ENCODE measurements at places on chromosomes 13 and 19. TPM values are rescaled to one million over a fixed set of nuclear protein-coding genes. Genes with fewer than 3 reads are reported as not detected.

Gene CD22
- total RNA-seq: 0.74 TPM

Gene LILRA5
- not detected for total RNA-seq

Gene LGALS7B
- total RNA-seq: 3.6 TPM

Gene AZU1
- 5.8 TPM for total RNA-seq
